Fibroblast of the aortic adventitia (primary cell): ENCODE measurements at places on chromosomes 12 and 14. TPM values are rescaled to one million over a fixed set of nuclear protein-coding genes. Genes with fewer than 3 reads are reported as not detected.

The ANGEL1 gene
- 5.8 and 6.7 TPM in 2 replicates for total RNA-seq

The HOXC9 gene
- 0.65 TPM in 1 of 2 replicates, not detected in the other for total RNA-seq

The BATF gene
- total RNA-seq = not detected in 2 replicates

The LEMD3 gene
- 20.2 and 24.2 TPM in 2 replicates for total RNA-seq

The PLEKHH1 gene
- total RNA-seq = 0.45 TPM in 1 of 2 replicates, not detected in the other

The DEGS2 gene
- total RNA-seq = 0.16 TPM in 1 of 2 replicates, not detected in the other

The FAM161B gene
- 2.3 and 3.1 TPM in 2 replicates for total RNA-seq

The KRT78 gene
- total RNA-seq = not detected in 2 replicates

The NFE2 gene
- 1.2 TPM in 1 of 2 replicates, not detected in the other for total RNA-seq

The B3GNT4 gene
- not detected in 2 replicates for total RNA-seq

The PRKCH gene
- total RNA-seq = 4.2 and 17.0 TPM in 2 replicates

The SPPL3 gene
- total RNA-seq = 15.9 and 18.3 TPM in 2 replicates

- DNase-seq = peak; percentile 63
Measured at GRCh38 chr14:67358924-67359774, 455 bp downstream of the ATP6V1D start.

- peak; percentile 65 for DNase-seq
Measured at GRCh38 chr14:28382444-28383190, 384.0 kb upstream of the FOXG1 start.

DNA sequence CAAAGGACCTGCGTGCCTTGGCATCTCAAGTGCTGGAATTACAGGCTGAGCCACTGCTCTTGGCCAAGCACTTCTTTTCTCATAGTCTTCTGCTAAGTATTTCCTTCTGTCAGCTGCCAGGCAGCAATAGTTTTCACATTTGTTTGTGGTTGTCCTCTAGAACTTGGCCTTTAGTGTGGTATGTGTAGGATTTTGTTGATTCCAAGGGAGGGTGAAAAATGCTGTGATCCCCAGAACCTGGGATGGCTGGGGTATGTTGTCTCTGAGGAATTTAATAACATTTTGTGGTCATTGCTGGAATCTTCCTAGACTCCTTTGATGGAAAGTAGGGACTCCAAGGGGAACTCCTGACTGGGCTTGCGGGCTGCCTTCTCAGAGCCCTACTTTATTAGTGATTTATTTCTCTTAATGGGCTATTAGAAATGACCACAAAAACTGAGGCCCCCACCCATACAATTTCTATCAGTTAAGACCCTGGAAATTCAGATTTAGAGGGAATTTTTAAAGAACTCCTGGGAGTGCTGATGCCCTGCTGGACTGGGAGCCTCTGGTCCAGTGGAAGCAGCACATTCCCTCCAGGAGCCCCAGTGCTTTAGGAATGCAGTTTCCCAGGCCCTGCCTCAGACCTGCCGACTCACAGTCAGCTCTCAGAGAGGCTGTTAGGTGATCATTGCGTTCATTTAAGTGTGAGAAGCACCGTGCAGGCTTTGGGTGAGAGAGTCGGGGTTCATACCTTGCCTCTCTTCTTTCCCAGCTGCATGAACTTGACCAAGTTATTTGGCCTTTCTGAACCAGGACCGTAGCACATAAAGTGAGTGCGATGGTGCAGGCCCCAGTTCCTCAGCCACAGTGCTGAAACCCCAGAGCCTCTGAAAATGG lies 22.7 kb downstream of the TRAF3 start:
- DNase-seq = peak; percentile 90

DNA sequence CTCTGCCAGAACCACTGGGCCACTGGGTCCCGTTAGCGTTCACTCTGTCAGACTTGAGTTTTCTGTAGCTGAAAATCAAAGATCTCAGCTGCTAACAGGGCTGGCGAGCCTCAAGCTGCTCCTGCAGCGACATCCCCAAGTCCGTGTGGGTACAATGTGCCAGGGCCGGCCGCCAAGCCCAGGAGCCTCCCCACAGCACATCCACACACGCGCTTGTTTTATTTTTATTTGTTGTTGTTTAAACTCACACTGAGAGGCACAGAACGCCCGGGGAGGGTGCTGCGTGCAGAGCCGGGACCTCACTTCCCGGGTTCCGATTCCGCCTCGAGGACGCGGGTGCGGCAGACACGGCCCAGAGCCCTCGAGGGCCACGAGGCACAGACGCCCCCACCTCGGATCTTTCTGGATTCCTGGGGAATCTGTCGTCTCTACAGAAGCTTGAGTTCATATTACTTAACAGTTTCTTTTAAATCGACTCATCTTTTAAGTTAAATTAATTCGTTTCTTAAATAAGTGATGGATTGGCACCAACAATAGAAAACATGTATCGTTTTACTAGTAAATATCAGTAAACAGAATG lies 9.3 kb downstream of the GALNT9 start:
- DNase-seq = no peak

GRCh38 chr12:6603095-6603567 lies 4.0 kb downstream of the CHD4 start:
- DNase-seq = peak; percentile 34

DNA sequence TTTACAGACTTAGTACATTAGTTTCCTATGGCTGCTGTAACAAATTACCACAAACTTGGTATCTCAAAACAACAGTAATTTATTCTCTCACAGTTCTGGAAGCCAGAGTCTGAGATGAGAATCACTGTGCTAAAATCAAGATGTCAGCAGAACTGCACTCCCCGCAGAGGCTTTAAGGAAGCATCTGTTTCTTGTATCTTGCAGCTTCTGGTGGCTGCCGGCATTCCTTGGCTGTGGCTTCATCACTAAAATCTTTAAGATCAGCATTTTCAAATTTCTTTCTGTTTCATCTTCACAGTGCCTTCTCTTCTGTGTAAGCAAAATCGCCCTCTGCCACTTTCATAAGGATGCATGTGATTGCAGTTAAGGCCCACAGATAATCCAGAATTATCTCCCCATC lies 9.4 kb downstream of the STON2 start:
- no peak for DNase-seq

GRCh38 chr12:66984962-66985361 lies 284.2 kb upstream of the CAND1 start:
- DNase-seq = no peak

DNA sequence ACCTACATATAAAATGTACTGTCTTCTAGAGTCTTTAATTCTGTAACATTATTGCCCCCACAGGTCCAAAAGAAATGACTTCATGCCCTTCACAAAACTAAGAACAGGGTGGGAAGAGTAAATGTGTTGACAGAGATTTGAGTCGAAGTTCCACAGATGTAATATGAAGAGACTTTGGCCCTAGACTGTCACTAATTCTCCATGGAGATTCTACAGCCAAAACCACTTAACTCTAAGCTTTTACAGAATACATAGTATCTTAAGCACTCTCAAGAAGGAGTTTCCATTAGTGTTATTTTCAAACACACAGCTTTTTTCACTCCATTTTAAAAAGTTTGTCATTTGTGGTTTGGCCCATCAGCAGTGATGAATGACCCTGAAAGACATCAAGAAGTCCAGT lies 56.3 kb downstream of the ABCC9 start:
- peak; percentile 25 for DNase-seq

DNA sequence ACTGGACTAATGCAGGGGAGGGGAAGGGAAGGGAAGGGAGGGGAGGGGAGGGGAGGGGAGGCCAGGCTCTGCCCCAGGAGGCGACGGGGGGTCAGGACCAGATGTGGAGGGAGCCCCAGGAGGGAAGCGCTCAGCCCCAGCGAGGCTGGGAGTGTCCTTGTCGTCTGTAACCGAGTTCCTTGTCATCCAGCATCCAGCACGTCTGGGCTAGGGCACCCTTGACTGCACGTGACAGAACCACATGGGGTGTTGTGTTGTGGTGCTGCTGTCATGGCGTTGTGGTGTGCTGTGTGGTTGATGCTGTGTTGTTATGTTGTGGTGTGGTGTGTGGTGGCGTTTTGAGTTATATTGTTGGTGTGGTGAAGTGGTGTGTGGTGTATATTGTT lies 28.4 kb upstream of the SFSWAP start:
- no peak for DNase-seq

- no peak for DNase-seq
Measured at GRCh38 chr12:117499759-117500485, 138.5 kb upstream of the NOS1 start.

- DNase-seq = no peak
Measured at GRCh38 chr12:123263196-123263817, 8.3 kb downstream of the CDK2AP1 start.

- no peak for DNase-seq
Measured at GRCh38 chr14:51613416-51613815, 38.3 kb upstream of the FRMD6 start.

GRCh38 chr12:121282072-121282742 lies 14.3 kb downstream of the CAMKK2 start:
- no peak for DNase-seq

- no peak for DNase-seq
Measured at GRCh38 chr12:109729801-109730200, 16.2 kb downstream of the FAM222A start.

GRCh38 chr14:65079201-65079600 lies 23.1 kb downstream of the MAX start:
- no peak for DNase-seq

DNA sequence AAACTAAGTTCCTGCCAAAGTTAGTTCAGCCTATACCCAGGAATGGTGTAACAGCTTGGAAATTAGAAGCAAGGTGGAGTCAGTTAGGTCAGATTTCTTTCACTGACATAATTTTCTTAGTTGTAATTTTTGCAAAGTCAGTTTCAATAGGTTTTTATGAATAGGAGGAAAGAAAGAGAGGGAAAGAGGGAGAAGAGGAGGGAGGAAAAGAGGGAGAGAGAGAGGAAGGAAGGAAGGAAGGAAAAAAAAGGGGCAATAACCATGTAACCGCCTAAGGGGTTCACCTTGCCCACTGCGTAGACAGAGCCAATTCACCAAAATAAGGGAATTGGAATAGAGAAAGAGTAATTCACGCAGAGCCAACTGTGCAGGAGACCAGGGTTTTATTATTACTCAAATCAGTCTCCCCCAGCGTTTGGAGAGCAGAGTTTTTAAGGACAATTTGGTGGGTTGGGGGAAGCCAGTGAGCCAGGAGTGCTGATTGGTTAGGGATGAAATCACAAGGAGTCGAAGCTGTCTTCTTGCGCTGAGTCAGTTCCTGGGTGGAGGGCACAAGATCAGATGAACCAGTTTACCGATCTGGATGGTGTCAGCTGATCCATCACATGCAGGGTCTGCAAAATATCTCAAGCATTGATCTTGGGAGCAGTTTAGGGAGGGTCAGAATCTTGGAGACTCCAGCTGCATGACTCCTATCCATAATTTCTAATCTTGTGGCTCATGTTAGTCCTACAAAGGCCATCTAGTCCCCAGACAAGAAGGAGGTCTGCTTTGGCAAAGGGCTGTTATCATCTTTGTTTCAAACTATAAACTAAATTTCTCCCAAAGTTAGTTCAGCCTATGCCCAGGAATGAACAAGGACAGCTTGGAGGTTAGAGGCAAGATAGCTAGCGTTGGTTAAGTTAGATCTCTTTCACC lies 126.0 kb upstream of the AMIGO2 start:
- DNase-seq = no peak

- no peak for DNase-seq
Measured at GRCh38 chr14:67508956-67509355, 20.4 kb upstream of the TMEM229B start.

GRCh38 chr12:42299392-42300308 lies 26.2 kb downstream of the ZCRB1 start:
- peak; percentile 24 for DNase-seq

DNA sequence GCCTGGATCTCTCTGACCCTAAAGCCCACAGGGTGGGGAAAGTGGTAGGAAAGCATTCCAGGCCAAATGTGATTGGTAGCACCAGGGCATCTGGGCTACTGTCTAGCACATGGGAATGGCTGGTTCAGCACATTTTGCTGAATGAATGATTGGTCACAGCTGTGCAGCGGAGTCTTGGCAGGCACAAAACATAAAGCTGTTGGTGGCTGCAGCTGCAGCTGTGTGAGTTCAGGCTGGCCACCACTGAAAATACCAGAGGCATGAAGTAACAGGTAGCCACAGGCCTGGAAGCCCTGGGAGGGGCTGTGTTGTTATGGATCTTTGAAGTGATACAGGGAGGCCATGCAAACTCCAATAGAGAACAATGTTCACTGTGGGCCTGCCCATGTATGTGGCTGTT lies 72.7 kb downstream of the MYRFL start:
- DNase-seq = peak; percentile 73

GRCh38 chr12:22935501-22935900 lies 310.5 kb downstream of the ETNK1 start:
- DNase-seq = no peak

DNA sequence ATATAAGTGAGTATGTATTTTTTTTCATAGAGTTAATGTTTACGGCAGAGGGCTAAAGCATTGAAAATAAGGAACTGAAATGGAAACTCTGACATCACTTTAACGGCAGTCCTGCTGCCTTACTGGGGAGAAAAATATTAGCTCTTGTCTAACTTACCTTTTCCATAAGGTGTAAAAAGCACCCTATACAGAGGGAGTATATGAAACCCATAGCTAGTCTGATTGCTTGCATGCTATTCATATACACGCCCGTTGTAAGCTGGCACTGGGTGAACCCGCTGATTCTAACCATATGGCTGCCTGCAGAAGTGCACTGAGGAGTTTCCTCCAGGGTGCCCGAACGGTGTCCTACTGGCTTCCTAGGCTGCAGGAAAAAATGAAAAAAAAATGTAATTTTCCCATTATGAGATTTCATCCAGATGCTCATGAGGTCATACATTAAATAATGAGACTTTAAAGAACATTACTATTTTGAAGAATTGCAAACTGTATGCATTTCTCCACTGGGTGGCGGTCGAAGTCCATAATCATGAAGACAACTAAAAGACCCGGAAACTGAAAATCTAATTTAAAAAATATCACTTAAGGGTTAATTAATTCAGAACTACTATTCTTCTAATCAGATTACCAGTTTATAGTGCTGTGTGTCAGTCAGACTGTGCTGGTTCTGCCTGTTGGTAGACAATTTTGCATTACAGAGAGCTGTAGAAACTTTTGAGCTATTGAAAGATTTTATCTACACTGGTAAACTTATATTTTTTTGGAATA lies 144.7 kb downstream of the ALX1 start:
- peak; percentile 35 for DNase-seq

DNA sequence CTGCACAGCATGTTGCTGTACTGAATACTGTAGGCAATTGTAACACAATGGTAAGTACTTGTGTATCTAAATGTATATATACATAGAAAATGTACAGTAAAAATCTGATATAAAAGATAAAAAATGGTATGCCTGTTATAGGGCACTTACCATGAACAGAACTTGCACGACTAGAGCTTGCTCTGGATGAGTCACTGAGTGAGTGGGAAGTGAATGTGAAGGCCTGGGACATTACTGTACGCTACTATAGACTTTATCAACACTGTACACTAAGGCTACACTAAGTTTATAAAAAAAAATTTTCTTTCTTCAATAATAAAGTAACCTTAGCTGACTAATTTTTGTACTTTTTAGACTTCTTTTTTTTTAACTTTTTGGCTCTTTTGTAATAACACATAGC lies 24.2 kb upstream of the NEDD1 start:
- peak; percentile 77 for DNase-seq
